ENCODE measurements at places on chromosomes 7 and 10.

DNA sequence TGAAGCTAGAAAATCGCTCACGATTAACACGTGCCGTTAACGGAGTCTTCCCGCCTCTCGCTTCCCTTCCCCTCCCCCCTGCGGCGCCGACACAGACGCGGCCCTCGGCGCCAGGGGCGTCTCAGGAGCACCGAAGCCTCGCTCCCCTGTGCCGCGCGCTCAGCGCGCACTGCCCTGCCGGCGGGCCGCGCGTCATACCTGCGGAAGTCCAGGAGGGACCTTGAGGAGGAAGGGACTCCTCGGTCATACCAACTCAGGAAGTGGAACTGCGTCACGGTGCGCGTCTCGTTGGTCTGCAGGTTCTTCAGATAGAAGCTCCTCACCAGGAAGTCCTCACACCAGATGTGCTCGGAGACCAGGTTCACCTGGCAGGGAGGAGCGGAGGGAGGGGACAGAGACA, 239.6 kb downstream of the DNAJB6 start:
- no peak for DNase-seq

DNA sequence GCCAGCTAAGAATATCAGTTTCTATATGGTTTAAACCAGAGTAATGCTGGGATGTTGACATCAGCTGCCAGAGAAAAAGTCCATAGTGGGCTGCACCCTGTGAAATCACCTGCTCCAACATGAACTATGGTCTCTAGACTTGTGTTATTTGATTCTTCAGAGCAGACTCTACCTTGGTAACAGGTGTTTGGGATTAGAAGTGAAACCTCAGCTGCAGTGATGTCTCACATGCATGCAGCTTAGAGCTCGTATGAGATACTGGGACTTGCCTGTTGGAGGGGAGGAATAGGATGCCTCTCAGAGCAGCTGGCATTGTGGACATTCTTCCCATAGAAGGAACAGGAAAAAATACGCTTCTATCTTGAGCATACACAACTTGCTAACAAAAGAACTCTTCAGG, 287.1 kb upstream of the CSTF2T start:
- DNase-seq: no peak

DNA sequence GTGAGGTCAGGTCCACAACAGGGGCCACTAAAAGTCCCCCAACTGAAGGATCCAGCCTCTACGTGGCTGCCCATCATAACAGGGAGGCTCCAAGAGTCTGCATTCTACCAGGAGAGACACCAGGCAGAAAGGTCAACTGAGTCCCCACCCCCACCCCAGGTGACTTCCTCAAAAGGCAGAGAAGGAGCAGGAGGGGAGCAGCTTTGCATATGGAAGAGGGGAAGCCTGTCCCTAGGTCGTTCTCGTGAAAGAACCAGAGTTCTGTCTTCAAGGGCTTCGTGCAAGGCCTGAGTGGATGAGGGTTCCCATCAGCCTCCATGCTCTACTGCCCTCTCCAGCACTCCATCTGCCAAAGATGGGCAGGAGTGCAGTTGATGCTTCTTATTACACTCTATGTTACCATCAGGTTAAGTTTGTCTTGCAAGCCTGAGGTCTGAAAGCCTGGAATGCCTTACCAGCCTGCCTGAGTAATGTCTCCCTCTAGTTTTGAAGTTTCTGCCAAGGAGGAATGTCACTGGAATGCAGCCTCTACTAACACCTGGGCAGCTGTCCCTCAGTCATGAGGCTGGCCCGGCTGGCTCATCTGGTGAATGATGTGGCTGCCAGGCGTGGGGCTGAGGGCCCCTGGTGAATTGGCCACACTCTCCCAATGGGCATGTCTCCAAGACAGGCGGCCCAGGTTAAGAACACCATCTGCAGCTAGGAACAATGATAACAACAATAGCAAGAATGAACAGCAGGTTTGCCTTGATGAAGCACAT, 54.3 kb upstream of the SMNDC1 start:
- DNase-seq: no peak

- DNase-seq: no peak
Observed at GRCh38 chr7:146768957-146769356, 652.4 kb downstream of the CNTNAP2 start.

- DNase-seq: no peak
Observed at GRCh38 chr7:2953588-2954407, 89.9 kb downstream of the CARD11 start.

- DNase-seq: no peak
Observed at GRCh38 chr10:46291817-46292572, 5.2 kb downstream of the ANTXRL start.

GRCh38 chr10:76552091-76552873, 1085.3 kb downstream of the KCNMA1 start:
- DNase-seq: no peak

GRCh38 chr7:73986158-73986631, 41.8 kb upstream of the ELN start:
- DNase-seq: no peak

Measured in NCI-H187 (cell line).